GF-D8 (cell line): ENCODE measurements at places on chromosomes 3 and 15.

GRCh38 chr15:66865622-66866611 lies 163.9 kb downstream of the SMAD6 start:
- peak; percentile 28 for DNase-seq

GRCh38 chr3:160618878-160619277 lies 53.5 kb upstream of the KPNA4 start:
- no peak for DNase-seq

GRCh38 chr3:185667574-185667973 lies 81.5 kb downstream of the SENP2 start:
- no peak for DNase-seq

- DNase-seq: no peak
Observed at GRCh38 chr3:138817695-138818094, 17.0 kb downstream of the PIK3CB start.

DNA sequence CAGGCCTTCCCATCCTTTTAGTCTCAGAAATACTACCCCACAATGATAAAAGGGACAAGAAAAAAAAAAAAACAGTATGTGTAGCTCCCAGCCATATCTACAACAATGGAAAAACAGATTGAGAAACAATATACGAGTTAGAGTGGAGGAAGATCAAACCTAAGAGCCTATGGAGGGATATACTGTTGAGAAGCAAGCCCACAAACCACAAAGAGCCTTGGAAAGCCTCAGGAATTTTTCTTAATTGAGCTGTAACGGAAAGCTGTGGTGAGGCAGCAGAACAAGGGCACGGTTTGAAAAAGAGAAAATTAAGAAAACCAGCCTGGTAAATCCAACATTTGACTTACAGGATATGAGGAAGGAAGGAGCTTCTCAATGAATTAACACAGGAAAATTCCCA lies 21.4 kb downstream of the KPNA1 start:
- DNase-seq: peak; percentile 18

DNA sequence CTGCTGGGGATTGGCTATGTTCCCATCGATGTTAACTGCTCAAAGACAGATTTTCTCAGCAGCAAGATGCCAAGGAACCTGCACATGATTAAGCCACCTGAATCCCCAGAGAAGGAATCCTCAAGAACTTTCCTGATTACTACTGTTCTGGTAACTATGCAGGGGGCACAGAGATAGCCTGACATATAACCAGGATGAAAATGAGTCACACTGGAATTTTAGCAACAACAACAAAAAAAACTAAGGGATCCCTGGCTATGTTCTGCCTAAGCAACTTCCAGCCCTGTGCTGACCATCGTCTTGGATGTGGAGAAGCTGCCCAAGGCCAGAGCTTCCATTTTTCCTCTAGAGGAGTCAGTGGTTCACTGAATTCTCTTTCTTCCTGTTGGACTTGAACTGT lies 13.8 kb downstream of the RIOX2 start:
- DNase-seq: no peak

DNA sequence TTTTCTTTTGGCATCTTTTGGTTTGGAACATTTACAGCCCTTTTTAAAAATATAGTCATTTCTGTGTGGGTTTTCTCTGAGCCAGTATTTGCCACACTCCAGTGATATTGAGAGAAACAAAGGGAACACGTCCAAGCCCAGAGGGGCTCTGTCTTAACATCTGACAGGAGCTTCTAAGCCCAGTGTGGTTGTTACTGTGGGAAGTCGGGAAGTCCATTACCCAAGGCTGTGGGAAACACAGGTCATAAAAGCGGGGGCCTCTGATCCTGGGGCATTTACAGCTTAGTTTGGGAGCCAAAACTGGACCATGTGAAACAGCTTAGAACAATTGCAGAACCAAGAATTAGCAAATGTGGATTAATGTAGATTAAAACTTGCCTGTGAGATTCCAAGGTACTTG lies 123.0 kb downstream of the PTPRG start:
- no peak for DNase-seq

GRCh38 chr3:23996095-23996524 lies 51.0 kb downstream of the NR1D2 start:
- no peak for DNase-seq

GRCh38 chr15:39921274-39921638 lies 1.2 kb upstream of the GPR176 start:
- no peak for DNase-seq
